Caudate nucleus (tissue), 63 donors: ENCODE measurements at places on chromosomes 3 and 15.

DNA sequence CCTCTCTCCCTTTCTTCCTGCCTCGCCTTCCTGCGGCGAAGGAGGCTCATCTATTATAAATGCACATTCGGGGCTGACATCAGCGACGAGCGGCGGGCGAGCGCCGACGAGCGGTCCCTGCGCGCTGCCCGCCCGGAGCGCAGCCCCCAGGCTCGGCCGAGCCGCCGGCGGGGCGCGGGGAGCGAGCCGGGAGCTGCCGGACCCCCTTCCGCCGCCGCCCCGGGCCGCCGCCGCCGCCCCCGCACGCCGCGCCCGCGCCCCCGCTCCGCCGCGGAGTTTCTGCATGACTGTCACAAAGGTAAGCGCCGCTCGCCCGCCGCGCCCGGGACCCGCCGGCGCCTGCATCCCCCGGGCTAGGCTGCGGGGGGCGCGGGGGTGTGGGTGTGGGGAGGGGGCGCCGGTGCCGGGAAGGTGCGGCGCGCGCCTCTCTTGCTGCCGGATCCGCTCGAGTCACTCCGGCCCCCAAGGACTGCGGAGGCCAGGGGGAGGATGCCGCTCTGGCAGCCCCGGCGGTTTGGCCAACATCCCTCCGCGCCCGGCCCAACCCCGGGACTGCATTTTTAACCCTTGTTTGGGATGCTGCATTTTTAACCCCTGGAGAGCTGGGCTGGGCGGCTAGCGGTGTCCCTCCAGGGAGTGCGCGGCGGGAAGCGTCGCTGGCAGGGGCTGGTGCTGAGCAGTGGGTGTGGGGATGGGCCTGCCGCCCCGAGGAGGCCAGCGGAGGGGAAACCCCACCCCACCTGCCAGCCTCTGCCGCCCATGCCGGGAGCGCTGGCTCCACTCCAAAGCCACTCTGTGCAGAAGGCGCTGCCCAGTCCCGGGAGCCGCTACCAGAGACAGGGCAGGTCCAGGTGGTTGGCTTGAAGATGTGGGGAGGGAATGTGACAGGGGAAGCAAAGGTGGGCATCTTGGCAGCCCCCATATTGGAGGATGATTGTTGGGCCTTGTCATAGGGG lies at the start of gene CORO2B:
TSS of gene CORO2B (plus strand) at position 14 of the 956 bp plus-strand sequence. CDS start at position 284, 270 bp downstream.
- peak; percentile 58 for DNase-seq

GRCh38 chr15:95016511-95017229 lies 785.3 kb downstream of the MCTP2 start:
- DNase-seq, result no peak

DNA sequence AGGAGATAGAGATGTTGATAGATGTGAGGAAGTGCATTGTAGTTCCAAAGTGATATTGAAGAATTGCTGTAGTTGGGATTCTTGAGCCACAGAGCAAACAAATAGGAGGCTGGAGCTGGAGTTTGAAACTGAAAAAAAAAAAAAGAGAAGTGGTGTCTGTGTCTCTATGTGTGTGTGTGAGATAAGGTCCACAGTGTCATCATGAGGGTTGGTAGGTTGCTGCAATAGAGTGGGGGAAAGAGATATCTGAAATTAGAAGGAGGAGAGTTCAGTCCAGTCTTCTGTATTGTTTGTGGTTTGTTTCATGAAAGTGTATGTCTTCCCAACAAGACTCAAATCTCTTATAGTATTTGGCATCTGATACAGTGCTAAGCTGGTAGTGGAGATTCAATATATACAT lies 37.3 kb upstream of the CACNA1D start:
- no peak for DNase-seq

DNA sequence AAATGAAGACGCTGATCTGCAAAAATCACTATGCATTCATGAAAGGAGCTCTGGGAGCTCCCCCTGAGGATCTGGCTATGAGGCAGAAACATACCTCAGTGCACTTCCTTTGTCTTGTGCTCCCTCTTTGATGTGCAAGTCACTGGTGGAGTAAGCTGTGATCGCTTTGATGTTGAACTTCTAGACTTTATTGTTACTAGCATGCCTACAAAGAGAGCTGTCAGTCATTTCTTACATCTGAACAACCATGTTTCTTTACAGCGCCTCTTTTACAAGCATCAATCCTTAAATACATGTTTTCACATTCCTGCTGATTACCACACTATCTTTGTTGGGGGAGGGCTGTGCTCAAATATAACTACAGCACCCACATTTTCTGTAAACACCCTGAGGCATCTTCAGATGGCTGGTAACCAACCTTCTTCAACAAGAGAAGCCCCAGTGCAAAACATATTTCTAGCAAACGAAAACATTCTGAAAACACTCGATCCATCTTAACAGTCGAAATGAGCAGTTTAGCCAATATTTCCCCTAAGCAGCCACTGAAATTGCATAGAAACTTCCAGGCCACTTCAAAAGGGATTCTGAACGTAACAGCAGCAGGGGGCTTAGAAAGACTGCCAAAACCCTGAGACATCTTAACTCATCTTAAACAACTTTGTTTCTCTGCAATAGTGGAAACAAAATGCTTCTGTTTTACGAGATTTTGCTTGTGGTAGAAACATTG lies 101.9 kb upstream of the ICE2 start:
- no peak for DNase-seq

DNA sequence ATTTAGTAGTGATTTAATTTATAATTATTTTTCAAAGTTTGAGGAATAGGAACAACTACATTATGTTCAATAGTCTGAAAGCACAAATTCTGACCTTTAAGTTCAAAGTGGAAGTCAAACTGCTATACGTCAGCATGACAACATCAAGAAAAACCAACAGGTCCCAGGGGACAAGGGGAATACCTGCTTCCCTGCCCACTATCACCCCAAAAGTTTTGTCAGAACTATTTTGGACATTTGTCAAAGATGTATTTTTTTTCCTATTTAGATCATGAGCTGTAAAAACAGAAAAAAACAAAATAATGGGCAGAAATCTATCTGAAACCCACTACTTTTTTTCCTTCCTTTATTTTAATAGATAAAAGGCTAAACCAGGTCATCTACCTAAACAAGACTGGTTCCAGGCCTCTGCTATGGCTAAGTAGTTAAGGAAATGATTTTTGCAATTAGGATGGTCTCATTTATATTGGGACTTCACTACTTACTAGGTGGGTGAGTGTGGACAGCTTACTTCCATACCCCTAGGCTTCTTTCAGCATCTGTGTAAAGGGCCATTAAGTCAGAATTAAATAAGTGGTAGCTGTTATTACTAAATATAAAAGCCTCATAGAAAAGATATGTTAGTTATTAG lies 746.3 kb downstream of the FHIT start:
- no peak for DNase-seq
